ENCODE measurements at places on chromosomes 5 and 9. TPM values are rescaled to one million over a fixed set of nuclear protein-coding genes. Genes with fewer than 3 reads are reported as not detected.

The NMUR2 gene
- total RNA-seq: not detected

The ANKRD18A gene
- 13.9 TPM for total RNA-seq

The SPINK7 gene
- total RNA-seq: not detected

The PCDHGB1 gene
- 3.9 TPM for total RNA-seq

The ARID3C gene
- total RNA-seq: not detected

The CTXN3 gene
- not detected for total RNA-seq

The SREK1IP1 gene
- 19.5 TPM for total RNA-seq

The CD14 gene
- 56.5 TPM for total RNA-seq

The NREP gene
- total RNA-seq: 7.6 TPM

The LCN15 gene
- total RNA-seq: not detected

The SLC36A3 gene
- 0.28 TPM for total RNA-seq

The PRDM9 gene
- not detected for total RNA-seq

The GADD45G gene
- 28.4 TPM for total RNA-seq

The AQP7 gene
- 6.4 TPM for total RNA-seq

The C9orf50 gene
- total RNA-seq: not detected

The CAMSAP1 gene
- total RNA-seq: 86.6 TPM

The DNAI1 gene
- not detected for total RNA-seq

The SLC2A8 gene
- total RNA-seq: 29.3 TPM

The ORM1 gene
- not detected for total RNA-seq

The ATG12 gene
- total RNA-seq: 29.6 TPM

The DIRAS2 gene
- not detected for total RNA-seq

The KLHL3 gene
- total RNA-seq: 14.0 TPM

The FBN2 gene
- 6.6 TPM for total RNA-seq

The PRRX2 gene
- total RNA-seq: 4.3 TPM

The OR13F1 gene
- not detected for total RNA-seq

The TMEM174 gene
- total RNA-seq: not detected

The PKD2L2 gene
- total RNA-seq: not detected

The SLC45A2 gene
- total RNA-seq: not detected

The PCDHB13 gene
- 4.0 TPM for total RNA-seq

The GDA gene
- total RNA-seq: 1.9 TPM

The PPIP5K2 gene
- total RNA-seq: 23.9 TPM

The VAV2 gene
- 19.5 TPM for total RNA-seq

The TPPP gene
- total RNA-seq: 6.9 TPM

The CLIC3 gene
- total RNA-seq: 6.7 TPM

The CER1 gene
- not detected for total RNA-seq

The SVEP1 gene
- 2.7 TPM for total RNA-seq

The TNIP1 gene
- total RNA-seq: 81.6 TPM

The IL9 gene
- total RNA-seq: not detected

The REEP2 gene
- total RNA-seq: 4.1 TPM

The GCNT4 gene
- total RNA-seq: 1.3 TPM

The RNF183 gene
- total RNA-seq: 0.57 TPM

The PRR16 gene
- total RNA-seq: 13.4 TPM

The DBH gene
- total RNA-seq: not detected

The ANKRD34B gene
- total RNA-seq: not detected

The IL31RA gene
- total RNA-seq: 2.1 TPM

The MELK gene
- 21.0 TPM for total RNA-seq

The PRLR gene
- total RNA-seq: 1.1 TPM

The LECT2 gene
- total RNA-seq: not detected
